ENCODE measurements at places on chromosomes 12 and 14.

- peak; percentile 78 for DNase-seq
Observed at GRCh38 chr12:71662849-71663560, 643 bp downstream of the ZFC3H1 start.

- no peak for DNase-seq
Observed at GRCh38 chr14:70816525-70816924, 7.2 kb upstream of the MAP3K9 start.

DNA sequence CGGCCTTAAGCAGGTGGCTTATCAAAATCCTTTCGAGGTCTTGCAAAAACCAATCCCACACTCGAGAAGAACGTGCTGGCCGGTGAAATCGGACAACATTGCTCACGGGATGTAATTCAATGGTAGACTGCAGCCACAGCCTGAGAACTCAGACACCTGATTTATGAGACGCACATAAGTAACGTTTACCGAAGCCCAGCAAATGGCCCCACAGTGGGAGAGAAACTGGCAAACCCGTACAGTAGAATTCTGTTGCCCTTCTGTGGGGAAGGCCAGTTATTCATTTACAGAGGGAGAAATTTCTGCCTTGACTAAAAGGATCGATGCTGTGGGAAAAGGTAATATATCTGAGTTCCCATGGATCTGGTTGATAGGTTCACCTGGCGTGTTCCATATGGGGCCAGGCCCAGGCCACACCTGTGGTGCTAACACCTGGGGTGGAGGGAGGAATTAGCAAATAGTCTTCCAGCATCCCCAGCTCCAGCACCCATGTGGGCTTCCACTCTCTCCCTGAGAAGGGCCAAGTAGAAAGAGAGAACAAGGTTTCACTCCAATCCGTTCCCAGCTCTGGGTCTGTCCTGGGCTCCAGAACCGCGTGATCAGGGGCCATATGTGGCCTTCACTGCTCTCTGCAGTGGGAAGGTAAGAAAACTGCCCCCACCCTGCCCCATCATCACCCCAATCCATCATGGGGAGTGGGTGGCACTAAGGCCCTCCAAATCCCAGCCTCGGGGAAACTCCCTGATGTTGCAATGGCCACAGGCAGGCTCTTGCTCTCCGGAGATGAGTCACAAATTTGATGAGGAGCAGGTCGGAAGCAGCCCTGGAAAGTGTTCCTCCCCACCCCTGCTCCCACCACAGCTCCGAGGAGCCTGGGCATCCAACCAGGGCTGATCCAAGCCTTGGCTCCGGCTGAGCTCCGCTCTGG, 12.7 kb downstream of the BDKRB1 start:
- no peak for DNase-seq

DNA sequence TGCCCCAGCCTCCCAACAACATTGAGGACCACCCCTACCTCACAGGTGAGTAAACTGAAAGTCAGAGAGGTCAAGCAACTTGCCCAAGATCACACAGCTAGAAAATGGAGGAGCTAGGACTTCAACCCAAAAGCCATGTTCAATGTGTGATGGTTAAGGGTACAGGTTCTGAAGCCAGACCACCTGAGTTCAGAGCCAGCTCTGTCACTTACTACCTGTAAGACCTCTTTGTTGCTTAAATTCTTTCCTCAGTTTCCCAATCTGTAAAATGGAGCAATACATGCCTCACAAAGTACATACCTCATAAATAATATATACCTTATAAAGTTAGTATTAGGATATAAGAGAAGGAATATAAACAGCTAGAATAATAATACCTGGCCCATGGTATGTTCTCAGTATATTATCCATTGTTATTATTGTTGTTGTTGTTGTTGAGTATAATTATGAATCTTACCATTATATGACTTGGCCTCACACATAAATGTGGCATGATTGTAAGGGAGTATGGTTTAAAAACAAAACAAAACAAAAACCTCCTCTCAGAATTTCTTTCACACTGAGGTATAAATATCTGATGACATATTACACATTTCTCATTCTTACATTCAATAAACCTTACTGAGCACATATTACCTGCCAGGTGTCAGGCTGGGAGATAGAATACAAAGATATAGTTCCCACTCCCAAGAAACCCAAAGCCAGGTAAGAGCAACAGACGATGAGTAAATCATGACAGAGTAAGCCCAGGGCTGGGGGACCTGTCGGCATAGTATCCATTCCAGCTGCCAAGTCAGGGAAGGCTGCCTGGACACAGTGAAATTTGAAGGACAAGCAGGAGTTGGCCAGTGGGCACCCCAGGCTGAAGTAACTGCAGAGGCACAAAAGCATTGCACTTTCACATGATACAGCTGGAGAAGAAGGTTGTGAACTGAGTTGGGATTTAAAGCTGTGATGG, 19.6 kb downstream of the CMKLR1 start:
- DNase-seq, result no peak

GRCh38 chr14:73124180-73124894, 12.0 kb upstream of the PSEN1 start:
- DNase-seq, result no peak

DNA sequence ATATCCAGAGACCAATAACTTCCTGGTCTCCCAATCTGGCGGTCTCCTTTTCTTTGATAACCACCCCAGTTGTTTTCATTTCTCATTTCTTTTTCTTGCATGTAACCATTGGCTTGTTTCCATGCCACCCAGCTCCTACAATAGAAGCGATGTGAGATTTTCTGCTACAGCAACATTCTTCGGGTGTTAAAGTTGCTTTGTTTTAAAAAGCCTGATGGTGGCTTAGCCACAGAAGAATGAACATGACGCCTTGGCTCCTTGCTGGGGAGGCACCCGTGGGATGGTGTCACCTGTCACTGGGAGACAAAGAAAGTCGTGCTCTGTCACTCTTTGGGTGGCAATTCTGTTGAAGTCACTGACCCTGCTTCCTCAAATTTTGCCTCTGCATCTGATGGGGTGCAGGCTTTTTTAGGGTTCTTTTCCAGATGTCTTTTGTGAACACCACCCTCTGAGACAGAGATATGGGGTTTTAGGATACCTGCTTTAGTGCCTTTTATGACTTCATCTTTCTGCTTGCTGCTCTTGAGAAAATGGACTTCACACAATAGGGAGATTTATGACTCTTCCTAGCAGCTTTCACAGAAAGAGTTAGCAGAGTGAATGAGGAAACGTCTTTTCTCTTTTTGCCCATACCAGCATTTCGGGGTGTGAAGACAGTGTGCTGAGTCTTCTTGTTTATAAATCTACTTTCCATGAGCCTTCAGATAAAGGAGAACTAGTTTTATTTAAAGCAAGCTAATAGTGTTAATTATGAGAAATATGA, 265.3 kb upstream of the TBX3 start:
- no peak for DNase-seq

GRCh38 chr12:61798778-61799177, 461.4 kb upstream of the USP15 start:
- no peak for DNase-seq

- no peak for DNase-seq
Observed at GRCh38 chr14:88993946-88994345, 169.5 kb downstream of the TTC8 start.

- DNase-seq, result no peak
Observed at GRCh38 chr12:92359581-92360209, 214.0 kb upstream of the BTG1 start.

GRCh38 chr12:90234472-90234871, 525.8 kb upstream of the ATP2B1 start:
- no peak for DNase-seq

- DNase-seq, result no peak
Observed at GRCh38 chr12:127270193-127270592, 996.8 kb upstream of the TMEM132C start.
